ENCODE measurements at places on chromosomes 12 and 14. TPM values are rescaled to one million over a fixed set of nuclear protein-coding genes. Genes with fewer than 3 reads are reported as not detected.

The PTPN6 gene
- 11.7 TPM for total RNA-seq

The TMTC2 gene
- total RNA-seq = 1.1 TPM

The TTC8 gene
- 36.8 TPM for total RNA-seq

The MGAT4C gene
- not detected for total RNA-seq

The BDKRB1 gene
- total RNA-seq = 0.47 TPM

The GLIPR1 gene
- 24.6 TPM for total RNA-seq

The SPX gene
- total RNA-seq = 2.8 TPM

The PYGL gene
- total RNA-seq = 151 TPM

The TCP11L2 gene
- total RNA-seq = 1.7 TPM

The C14orf132 gene
- total RNA-seq = 6.8 TPM
